ENCODE measurements at places on chromosomes 11 and 22.

DNA sequence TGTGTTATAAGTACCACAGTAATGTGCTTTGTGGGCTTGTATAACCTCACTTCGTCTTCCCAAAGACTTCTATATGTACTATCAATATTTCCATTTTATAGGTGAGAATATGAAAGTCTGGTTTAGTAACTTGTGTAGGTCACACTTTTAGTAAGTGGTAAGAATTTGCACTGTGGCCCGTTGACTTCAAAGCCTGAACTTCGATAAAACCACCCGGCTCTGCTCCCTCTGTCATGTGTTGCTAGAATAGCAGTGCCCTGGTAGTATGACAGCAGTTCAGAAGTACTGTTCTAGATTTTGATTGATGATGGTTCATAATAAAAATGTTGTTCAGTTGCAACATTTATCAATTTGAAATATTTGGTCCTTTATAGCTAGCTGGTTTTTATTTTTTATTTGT is 110.2 kb upstream of the SORL1-AS1 start:
- no peak for DNase-seq

DNA sequence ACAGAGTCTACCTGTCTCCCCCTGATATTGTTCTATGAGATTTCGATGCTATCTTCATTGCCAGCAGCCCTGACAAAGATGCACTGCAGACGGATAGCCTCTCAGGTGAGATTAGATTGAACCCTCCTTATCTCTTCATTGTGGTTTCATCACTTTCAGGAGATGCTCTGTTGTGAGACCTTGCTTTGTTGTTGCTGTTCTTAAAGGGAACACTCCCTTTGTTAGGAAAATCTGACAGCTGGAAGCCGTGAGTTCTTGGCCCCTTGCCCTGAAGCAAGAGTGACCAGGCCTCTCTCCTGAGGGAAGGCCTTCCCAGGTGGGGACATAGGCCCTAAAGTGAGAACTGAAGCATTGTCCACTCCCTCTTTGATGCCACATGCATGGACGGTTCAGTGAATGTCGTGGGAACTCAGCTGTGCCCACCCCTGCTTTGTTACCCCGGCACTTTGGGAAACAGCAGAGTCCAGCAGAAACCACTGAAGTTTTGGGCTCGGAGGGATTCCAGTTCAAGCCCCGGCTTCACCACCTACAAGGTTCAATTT is 976.1 kb downstream of the TBC1D22A start:
- no peak for DNase-seq

- no peak for DNase-seq
These were observed 333.0 kb downstream of the DDX10 start for GRCh38 chr11:108997826-108998225.

DNA sequence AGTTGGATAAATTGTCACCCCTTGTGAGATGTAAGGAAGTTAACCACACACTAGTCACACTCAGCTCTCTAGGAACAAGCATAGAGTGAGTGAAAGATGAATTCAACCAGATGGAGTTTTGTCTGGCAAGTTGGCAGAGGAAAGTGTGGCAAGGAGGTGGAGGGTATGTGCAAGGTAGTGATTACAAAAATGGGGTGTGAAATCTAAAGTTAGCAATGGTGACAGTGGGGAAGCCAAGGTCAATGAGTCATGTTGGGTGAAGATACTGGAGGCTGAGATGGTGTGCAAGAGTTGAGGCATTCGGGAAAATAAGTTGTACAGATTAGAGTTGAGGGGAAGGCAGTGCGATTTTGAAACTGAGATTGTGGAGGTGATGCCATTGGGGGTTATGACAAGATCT is 33.7 kb downstream of the MRGPRX2 start:
- DNase-seq = no peak

- DNase-seq = no peak
These were observed 14.3 kb downstream of the MYO7A start for GRCh38 chr11:77142091-77142975.

DNA sequence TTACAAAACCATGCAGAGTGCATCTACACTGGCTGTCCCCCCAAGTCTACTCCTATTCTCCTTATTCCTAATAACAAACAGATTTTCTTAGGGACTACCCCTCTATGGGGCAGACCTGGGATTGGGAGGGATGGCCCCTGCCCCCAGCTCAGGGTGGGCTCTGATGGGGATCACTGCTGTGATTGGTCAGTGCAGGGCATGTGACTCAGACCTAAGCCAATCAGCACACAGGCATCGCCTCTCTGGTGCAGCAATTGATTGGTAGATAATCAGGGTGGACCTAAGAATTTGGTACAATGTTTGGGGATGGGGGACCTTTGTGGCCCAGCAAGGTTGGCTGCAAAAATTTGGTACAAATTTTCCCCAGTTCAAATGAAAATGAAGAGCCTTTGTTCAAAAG is 57.2 kb upstream of the SHANK2 start:
- DNase-seq = no peak

DNA sequence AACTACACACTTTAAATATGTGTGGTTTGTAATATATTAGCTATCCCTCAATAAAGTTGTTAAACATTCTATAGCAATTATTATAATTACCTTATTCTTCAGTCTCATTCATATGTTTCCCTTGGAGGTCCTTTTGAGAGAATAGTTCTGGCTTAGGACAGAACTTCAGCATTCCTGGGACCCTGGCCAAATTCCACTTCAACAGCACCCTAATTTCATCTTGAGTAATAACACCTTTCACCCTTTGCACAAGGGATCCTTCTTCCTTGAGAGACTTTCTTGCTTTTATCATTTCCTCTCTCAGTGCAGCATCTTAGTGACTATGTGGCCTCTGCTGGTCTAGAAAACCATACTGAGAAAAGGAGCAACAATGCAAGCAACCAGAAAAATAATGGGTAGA is 255.9 kb downstream of the C11orf87 start:
- no peak for DNase-seq

GRCh38 chr11:83611600-83611999 is 325.4 kb upstream of the CCDC90B start:
- DNase-seq = no peak

GRCh38 chr22:43133401-43133800 is 9.8 kb downstream of the MCAT start:
- DNase-seq = no peak

GRCh38 chr11:13595166-13595565 is 73.3 kb upstream of the FAR1 start:
- no peak for DNase-seq

DNA sequence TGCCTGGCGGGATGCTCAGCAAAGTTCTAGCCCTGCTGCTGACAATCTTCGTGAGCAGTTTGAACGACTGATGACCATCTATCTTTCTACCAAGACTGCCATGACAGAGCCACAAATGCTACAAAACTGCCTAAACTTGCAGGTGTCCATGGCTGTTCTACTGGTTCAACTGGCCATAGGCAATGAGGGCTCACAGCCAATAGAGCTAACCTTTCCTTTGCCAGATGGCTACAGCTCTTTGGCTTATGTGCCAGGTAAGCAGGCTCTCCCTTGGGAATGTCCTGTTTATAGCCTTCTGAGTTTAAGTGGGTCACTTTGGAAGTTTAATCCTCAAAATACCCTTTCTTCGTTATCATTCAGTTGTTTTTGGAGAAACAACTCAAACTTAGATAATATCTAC is 20.1 kb downstream of the UBE4A start:
- no peak for DNase-seq

DNA sequence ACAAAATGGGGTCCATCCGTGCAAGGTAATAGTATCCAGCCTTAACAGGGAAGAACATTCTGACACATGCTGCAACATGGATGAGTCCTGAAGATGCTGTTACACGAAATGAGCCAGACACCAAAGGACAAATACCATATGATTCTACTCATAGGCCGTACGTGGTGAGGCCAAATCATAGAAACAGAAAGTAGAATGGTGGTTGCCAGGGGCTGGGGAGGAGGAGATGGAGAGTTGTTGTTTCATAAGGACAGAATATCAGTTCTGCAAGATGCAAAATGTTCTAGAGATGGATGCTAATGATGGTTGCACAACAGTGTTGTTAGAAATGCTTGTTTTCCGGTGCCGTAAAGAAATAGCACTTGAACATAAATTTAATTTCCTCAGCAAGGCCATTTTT is 2.6 kb downstream of the TBX10 start:
- DNase-seq = no peak

DNA sequence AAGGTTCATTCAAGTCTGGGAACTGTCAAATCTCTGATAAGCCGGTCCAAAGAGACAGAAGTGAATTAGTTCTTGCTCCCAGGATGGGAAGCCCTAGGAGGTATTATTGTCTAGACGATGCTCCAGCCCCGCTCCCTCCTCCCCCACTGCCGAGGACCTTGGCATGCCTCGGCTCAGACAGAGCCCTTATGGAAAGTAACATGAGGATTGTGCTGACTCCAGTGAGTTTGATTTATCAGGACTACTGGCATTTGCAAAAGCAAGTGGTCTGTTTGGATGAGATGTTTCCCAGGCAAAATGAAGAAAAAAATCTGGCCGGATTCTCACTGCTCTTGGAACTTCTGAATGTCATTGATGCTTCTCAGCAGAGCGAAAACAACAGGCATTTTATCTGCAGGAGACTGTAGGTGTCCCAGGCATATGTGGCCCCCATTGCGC is 341.0 kb downstream of the ETS1 start:
- no peak for DNase-seq

DNA sequence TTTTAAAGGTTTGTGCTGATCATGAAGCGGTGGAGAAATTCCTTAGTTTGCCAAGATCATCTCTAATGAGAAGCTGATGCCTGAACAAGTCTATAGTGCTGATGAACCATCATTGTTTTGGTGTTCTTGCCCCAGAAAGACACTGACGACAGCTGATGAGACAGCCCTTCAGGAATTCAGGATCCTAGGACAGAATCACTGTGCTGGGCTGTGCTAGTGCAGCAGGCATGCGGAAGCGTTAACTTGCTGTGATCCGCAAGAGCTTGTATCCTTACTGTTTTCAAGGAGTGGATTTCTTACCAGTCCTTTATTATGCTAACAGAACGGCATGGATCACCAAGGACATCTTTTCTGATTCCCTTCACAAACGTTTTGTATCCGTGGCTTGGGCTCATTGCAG is 104.1 kb downstream of the TBC1D22A start:
- DNase-seq = no peak

GRCh38 chr22:19497245-19497644 is 17.5 kb downstream of the CDC45 start:
- DNase-seq = no peak

- DNase-seq = no peak
These were observed 66.2 kb upstream of the GAL start for GRCh38 chr11:68617925-68618809.

DNA sequence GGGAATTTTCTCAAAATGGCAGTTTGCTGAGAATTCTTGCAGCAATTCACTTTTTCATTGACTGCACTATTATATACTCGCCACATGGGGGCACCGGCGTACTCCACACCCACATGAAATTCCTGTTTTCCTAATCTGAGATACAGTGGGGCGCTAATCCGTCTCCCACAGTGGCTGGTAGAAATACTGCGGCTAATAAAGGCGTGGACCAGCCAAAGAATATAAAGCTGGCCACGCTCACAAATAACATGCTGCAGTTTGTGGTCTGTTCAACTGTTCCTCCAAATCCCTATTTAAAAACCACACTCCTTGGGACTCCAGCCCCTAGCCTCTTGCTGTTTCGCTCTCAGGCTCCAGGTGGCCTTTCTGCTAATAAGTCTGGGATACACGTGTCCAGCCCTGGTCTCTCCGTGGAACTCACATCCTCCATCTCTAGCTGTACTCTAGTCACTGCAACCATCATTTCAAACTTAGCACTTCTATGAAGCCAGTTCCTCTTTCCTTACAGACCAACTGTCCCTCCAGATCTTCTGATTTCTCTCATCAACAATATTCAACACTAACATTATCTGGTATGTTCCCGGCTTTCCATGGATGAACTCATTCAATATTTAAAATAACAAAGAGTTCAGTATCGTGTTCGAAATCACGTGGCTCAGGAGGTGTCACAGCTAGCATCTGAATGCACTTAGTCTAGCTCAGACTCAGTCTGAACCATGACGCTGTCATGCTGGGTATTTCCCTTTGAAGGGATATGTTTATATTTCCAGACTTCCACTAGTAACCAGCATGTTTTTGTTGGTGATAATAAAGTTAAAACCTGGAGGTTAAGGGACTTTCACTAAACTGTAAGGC is 22.0 kb downstream of the TBRG1 start:
- DNase-seq = peak; percentile 71

DNA sequence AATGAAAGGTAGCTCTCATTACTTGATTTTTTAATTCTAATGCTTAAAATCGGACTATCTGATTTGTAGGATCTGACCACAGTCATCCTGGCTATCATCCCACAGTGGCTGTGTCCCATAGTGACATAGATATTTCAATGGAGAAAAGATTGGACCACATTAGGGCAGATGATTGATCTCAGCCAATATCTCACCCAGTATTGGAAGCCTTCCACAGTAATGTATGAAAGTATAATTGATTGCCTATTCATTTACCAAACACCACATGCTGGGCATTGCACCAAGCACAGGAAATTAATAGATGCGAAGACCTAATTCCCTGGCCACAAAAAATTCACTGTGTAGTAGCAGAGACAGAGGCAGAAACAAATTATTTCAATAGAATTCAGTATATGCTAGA is 37.6 kb downstream of the FZD4 start:
- DNase-seq = no peak

GRCh38 chr11:12280838-12281565 is 96.4 kb upstream of the PARVA start:
- DNase-seq = no peak

DNA sequence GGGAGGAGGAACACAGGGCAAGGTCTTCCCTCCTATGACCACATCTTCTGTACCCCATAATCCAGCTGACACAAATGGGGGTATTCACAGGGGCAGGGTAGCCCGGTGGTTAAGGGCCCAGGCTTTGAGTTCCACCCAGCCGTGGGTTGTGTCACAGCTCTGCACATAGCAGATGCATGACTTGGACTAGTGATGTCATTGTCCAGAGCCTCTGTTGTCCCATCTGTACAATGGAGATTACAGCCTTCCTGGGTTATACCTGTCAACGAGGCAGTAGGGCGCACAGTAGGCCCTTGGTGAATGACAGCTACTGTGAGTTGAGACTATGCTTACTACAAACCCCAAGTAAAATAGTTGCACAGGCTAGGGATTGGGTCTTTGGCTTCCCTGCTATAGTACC is 99.3 kb upstream of the CRYBB3 start:
- DNase-seq = no peak

DNA sequence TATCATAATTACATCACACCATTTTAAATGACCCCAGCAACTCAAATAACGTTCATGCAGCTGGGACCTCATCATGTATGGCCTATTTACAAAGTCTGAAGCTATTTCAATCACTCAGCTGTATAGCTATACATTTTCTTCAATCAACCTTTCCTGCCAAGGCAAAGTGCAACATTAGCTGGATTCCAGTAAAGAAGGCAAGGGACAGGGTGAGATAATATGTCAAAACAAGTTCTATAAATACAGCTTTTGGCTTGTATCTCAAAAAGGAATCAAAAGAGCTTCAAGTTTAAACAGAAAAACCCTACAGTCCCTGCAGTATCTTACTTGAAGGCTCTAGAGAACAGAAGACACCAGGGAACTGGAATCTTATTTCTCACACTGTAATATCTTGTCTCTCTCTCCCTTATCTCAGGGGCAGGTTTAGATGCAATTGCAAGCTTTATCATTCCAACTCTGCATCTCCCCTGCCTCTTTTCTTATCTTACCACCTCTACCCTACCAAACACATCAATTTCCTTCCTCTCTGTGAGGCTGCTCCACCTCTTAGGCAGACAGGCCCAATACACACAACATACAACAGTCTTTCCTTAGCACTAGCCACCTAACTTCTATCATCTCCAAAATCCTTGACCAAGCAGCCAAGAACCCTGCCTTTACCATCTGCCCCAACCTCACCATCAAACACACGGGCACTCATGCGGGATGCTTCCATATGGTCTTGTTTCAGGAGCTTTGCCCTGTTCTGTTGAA is 34.5 kb downstream of the CELF1 start:
- no peak for DNase-seq

Data from SW480 (cell line).